ENCODE measurements at places on chromosomes 2 and 18.

GRCh38 chr18:53385889-53386288 is 838.6 kb downstream of the MBD2 start:
- DNase-seq: no peak

DNA sequence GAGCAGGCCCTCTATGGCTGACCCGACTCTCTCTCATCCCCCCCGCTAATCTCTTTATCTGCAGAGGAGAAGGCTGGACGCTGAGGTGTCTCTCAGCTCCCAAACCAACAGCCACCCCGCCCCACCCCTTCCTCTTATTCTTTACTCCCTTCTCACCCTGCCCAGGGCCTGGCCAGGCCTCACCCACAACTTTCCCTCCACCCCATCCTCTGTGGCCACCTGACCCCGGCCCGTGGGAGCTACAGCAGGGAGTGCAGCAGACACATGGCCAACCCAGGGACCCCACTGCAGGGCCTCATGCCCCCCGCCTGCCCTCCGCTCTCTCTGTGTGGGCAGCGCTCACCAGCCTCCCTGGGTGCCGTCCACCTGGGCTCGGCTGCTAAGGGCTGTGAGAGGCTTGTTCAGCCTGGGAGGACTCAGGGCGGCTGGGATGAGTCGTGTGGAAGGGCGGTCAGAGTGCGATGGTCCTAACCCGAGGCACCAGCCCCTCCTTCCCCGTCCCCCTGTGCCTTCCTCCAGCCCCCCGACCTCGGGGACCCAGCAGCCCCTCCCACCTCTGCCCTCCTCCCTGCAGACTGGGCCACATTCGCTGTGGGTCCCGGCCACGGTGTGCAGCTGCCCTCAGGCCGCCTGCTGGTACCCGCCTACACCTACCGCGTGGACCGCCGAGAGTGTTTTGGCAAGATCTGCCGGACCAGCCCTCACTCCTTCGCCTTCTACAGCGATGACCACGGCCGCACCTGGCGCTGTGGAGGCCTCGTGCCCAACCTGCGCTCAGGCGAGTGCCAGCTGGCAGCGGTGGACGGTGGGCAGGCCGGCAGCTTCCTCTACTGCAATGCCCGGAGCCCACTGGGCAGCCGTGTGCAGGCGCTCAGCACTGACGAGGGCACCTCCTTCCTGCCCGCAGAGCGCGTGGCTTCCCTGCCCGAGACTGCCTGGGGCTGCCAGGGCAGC is 6.8 kb downstream of the NEU4 start:
- no peak for DNase-seq

GRCh38 chr2:36783246-36783645 is 86.7 kb downstream of the VIT start:
- DNase-seq: no peak

DNA sequence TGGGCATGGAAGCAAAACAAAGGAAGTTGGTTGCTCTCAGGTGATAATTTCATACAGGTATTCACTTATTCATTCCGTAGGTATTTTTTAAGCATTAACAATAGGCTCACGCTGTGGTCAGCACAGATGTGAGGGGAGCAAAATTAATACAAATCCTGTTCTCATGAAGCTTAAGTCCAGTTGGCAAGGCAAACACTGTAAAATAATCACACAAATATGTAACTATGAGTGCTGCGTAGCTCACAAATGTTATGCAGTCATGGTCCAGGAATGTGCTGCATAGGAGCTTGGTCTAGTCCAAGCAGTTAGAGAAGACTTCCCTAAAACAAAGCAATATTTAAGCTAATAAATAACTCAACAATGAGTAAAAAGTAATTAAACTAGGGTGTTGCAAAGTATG is 23.9 kb downstream of the SP5 start:
- DNase-seq: no peak

GRCh38 chr2:196591621-196592022 is 47.9 kb upstream of the CCDC150 start:
- DNase-seq: no peak

DNA sequence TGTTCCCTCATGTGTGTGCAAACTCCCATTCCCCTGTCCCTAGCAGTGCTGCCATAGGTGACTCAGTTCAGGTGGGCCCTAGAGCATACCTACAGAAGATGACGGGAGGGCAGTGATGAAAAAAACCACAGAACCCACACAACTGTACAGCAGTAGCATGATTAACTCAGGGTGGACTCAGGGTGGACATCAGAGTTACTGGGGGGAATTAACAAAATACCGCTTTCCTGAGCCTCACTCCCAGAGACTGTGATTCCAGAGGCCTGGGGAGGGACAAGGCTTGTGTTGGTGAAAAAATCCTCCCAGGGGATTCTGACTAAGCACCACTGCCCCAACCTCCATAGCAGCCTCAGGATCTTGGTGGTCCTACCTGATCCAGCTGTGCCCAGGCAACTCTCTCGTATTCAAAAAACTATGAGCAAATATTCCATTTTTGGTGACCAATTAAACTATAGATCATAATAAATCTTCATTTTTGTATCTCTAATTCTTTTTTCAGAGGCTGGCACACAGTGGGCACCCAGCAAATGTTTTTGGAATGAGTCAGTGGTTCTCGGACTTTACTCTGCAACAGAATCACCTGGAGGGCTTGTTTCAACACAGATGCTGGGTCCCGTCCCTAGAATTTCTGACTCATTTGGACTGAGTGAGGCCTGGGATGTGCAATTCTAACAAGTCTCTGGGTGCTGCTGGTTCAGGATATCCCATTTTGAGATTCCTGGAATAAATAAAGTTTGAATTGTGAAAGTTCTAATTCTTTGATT is 84.1 kb upstream of the NABP1 start:
- DNase-seq: no peak

DNA sequence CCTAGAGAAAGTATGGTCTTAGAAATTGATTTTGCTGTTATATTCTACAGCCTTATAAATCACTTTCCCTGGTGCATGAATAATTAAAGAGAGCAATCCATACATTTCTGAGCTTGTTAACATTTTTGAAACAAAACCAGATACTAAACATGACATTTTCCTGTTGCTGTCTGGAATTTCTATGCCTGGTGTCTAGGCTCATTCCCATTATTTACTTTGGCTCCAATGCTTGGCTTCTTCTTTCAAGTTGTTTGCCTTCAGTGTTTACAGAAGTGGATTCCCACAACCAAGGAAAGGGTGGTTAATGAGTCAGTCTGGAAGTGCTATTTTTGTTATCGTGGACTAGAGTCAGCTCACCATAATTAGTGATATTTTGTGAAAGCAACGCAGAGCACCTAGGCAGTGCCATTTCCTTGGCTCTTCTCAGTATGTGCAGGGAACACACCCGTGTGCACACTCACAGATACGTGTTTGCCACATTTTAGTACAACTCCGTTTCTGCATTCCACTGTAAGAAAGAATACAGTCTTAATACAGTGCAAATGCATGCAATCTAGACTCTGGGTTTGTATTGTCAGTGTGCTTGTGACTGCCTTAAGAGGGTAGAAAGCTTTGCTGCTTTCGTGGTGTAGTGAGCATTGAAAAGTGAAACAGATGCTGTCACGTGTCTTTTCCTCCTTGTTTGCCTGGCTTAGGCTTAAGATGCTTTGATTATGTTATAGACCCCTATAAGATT is 185.0 kb upstream of the RASGRP3 start:
- no peak for DNase-seq

DNA sequence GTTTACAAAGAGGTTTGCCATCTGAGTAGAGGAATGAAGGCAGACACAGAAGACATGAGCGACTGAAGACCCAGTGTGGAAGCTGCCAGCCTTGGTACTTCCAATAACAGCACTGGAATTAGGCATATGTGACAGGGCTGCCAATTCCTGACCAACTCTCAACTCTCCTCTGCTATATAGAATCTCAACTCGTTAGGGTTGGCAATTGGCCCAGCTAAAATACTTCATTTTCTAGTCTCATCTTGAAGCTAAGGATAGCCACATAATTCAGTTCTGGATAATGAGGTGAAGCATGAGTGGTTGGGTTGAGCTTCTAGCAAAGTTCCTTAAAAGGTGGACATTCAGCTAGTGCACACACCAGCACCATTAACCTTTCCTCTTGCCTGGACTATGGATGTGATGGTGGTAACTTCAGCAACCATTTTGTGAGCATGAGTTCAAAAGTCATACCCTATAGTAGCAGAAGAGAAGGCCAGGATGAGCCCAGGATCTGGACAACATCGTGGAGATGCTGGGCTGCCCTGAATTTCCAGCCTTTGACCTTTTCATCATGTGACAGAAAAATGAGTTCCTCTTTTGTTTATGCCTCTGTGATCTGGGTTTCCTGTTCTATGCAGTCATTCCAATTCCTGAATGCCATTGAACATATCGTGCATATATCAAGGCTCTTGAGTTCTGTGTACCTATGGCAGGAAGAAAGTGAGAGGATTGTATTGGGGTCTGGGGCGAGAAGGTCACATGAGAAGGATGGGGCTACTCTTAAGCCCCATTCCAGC is 68.1 kb upstream of the HAAO start:
- no peak for DNase-seq

GRCh38 chr18:34709750-34710441 is at the start of gene DTNA:
TSS of gene DTNA (plus strand) at chr18:34710298. CDS start at chr18:34755977, 45,679 bp downstream.
- DNase-seq: no peak

- no peak for DNase-seq
Observed at GRCh38 chr2:18475884-18476283, 84.6 kb downstream of the RDH14 start.

DNA sequence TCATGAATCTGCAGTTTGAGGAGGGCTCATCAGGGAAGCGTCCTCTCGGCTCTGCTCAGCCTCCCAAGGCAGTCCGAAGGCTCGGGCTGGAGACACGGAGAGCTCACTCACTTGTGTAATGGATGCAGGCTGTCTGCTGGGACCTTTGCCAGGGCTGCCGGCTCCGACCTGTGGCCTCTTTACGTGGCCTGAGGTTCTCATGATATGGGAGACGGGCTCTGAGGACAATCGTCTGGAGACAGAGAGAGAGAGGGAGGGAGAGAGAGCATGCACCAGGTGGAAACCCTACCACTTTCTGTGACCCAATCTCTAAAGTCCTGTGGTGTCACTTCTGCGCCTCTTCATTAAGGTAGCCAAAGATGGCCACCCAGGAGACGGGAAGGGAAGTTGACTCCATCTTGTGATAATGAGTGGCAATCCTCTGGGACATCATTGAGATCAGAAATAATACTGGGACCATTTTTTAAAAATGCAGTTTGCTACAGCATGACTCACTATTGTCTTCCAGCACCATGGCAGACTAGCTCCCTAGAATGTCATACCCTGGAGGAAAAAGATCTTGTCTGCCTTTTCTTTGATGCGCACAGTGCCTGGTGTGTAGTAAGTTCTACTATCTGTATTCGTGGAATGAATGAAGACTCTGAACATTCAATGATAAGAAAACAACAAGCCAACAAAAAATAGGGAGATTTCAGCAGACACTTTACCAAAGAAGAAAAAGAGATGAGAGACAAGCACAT is 60.2 kb downstream of the CD8B2 start:
- no peak for DNase-seq

- DNase-seq: no peak
Observed at GRCh38 chr2:96703021-96703751, 36.7 kb downstream of the LMAN2L start.

DNA sequence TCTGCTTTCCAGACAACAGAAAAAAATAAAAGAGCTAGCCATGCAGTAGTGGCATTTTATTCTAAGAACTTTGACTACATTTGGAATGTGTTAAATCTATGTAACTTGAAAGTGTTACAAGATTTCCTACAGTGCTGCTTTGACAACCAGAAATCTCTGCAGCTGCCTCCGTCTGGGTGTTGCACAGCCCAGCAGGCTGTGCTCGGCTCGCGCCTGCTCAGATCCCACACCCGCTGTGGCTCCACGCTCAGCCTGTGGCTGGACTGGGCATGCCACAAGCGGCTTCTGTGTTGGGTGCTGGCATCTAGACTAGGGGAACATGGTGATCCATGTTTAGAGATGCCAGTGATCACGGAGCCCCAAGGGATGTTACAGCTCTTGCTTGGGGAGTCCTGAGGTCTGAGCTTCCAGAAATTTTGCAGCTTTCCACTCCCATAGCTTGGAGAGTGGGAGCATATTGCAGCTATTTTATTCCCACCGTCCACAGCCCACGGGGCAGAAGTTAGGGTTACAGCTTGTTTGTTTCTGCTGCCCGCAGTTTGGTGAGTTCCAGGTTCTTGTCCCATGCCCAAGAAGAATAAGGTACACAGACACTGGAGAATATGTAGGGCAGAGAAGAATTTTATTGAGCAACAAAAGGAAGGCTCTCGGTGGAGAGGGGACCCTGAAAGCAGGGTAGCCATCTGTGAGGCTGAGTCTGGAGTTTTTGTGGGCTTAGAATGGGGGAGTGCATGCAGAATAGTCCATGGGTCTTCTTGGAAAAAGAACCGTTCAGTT is 44.1 kb downstream of the FAM171B start:
- DNase-seq: no peak

- no peak for DNase-seq
Observed at GRCh38 chr2:122478771-122479170, 723.3 kb downstream of the TSN start.

- DNase-seq: no peak
Observed at GRCh38 chr2:112342067-112342550, 66.7 kb downstream of the ZC3H6 start.

DNA sequence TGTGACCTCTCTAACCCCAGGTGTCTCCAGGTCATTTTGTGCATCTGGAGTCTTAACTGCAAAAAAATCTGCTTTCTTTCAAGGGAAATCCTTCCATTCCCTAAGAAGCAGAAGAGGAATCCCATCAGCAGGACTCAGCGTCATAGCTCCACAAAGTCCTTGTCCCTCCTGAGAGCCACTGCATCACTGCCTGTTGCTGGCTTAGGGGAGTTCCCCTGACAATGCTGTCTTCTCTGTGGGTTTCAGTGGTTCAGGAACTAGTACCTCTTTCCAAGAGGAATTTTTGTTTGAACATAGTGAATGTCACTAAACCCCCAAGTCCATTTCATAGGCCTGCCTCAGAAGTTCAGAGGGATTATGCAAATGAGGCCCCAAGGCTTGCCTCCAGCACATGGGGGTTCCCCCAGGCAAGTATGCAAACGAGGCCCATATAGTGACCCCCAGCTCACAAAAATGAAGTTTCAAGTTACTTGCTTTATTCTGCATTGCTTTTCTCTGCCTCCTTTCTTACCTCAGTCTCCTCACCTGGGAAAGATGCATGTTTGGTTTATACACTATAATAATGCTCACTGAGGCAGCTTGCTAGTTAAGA is 513.9 kb upstream of the MEX3C start:
- DNase-seq: no peak

GRCh38 chr2:117972476-117973123 is 41.3 kb downstream of the CCDC93 start:
- DNase-seq: no peak

GRCh38 chr2:219441451-219442255 is 7.0 kb downstream of the SPEG start:
- peak; percentile 8 for DNase-seq

All from NCI-H1048 (cell line).